ENCODE measurements at places on chromosomes 1 and 21.

DNA sequence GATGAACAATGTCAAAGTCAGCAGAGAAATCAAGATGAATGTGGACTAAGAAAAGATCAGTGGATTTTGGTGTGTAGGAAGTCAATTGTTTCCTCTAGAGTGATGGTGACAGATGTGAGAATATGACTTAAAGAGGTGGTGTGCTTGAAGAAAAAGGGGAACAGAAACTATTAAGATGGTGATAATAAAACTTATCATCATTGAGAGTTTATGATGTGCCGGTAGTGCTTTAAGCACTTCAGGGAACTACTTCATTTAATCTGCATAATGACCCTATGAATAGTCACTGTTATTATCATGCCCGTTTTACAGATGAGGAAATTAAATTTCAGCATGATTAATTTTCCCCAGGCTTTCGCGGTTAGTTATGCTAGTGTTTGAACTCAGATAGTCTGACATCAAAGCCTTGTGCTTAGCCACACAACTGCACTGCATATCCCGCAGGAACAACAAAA lies 246.9 kb upstream of the LRRC7 start:
- DNase-seq, result no peak

GRCh38 chr1:54464477-54465146 lies 58.4 kb upstream of the SSBP3 start:
- DNase-seq, result no peak

- DNase-seq, result no peak
Observed at GRCh38 chr1:10556430-10557005, 81.8 kb downstream of the PEX14 start.

DNA sequence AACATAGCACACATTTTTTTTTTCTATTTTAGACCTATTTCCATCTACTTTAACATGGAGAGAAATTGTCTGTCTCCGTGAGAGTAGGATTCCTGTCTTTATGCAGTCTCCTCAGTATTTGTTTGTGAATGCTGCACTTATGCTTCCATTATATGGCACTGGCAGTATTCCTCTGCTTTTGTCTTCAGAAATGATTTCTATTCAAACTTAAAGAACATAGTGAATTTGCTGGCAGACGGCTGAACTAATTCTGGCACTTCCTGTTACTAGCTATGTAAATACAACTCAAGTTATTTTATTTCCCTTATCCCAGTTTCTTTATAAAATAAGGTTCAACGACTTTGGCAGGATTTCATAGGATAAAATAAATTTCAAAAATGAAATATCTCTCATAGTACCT lies 45.3 kb downstream of the KCTD3 start:
- peak; percentile 48 for DNase-seq

- DNase-seq, result no peak
Observed at GRCh38 chr21:38355353-38355752, 98.6 kb downstream of the KCNJ15 start.

GRCh38 chr21:30044447-30045064 lies 104.8 kb upstream of the GRIK1 start:
- peak; percentile 0 for DNase-seq

DNA sequence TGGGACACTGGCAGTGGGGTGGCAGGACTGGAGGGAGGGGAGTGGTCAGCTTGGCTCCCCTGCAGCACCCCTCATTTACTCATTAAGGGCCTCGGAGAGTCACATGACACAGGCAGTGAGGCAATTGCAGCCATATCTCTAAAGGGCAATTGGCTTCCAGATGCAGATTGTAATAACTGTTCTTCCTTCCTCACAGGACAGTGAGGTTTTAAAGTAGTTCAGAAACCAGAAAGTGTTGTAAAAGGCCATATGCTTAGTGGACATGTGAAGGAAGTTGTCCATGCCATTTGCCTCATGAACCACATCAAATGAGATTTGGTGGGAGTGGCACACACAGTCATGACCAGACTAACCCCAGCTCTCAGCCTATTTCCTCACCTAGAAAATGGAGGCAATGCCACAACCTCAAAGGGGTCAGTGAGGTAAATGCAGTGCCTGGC lies 11.1 kb downstream of the MTX1 start:
- DNase-seq, result no peak

GRCh38 chr1:145846201-145846612 lies 777 bp downstream of the NUDT17 start:
- peak; percentile 46 for DNase-seq

- peak; percentile 67 for DNase-seq
Observed at GRCh38 chr1:172002725-172003345, 161.5 kb downstream of the DNM3 start.

- DNase-seq, result no peak
Observed at GRCh38 chr21:15993951-15994350, 264.2 kb downstream of the USP25 start.

DNA sequence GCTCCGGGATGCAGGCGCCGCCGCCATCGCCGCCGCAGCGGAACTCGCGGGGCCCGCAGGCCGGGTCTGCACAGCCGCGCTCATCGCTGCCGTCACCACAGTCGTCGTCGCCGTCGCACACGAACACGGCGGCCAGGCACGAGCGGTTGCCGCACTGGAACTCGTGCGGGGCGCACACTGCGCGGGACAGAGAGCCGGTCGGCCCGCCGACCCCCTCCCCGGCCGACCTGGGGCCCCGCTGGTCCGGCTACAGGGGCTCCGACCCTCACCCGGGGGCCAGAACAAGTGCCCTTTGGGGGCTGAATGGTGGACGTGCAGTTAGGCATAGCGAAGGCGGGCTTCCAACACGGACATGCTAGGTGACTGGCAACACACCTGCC lies 38.6 kb upstream of the MAGOH start:
- no peak for DNase-seq

GRCh38 chr1:205593532-205593931 lies 38.3 kb downstream of the ELK4 start:
- DNase-seq, result no peak

DNA sequence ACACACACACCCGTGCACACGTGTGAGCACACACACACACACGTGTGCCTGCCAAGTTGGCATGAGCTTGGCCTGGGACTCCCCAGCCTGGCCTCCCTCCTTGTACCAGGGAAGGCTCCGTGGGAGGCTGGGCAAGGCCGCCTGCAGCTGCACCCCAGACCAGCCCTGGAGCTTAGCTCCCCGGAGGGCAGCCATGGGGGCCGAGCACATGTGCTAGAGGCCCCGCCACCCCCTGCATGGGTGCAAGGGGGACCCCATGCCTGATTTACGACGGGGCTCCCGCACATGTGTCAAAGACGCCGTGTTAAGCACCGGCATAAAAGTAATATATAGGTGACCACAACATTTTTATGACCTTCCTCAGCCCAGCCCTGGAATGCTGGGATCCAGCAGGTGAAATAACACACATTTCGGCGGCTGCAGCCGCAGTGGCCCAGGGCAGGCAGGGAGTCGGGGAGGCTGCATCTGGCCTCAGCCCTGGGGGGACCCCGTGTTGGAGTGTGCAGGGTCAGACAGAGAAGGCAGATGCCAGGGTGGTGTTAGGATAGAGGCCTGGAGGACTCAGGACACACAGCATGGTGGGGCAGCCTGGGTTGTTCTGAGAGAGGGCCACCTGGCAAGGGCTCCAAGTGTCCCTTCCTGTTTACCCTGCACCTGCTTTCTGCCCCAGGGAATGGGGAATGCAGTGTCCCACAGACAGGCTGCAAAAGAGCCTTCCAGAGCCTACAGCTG lies 56.3 kb downstream of the WNT9A start:
- no peak for DNase-seq

- no peak for DNase-seq
Observed at GRCh38 chr1:68308034-68308433, 75.7 kb upstream of the WLS start.

GRCh38 chr1:79982211-79982610 lies 975.7 kb upstream of the ADGRL4 start:
- DNase-seq, result peak; percentile 60

DNA sequence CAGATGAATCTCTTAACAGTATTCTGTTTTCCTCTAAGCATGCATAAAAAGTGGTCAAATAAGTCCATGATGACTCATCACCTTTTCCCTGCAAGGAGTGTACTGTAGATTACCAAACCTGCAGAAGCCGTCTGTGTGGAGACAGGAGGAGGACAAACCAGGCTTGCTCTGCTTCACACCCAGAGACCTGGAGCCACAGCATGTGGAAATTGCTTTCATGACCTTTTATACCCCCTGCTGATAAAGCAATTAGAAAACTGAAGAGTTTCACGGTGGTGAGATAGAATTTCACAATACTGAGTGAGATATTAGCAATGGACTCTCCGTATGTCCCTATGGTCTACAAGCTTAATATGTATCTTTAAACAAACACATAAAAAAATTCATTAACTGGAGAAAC lies 9.4 kb downstream of the CORT start:
- DNase-seq, result peak; percentile 53

GRCh38 chr1:60274422-60275290 lies 201.1 kb upstream of the C1orf87 start:
- DNase-seq, result peak; percentile 14

GRCh38 chr1:203300441-203301330 lies 4.6 kb upstream of the BTG2 start:
- DNase-seq, result no peak

- DNase-seq, result no peak
Observed at GRCh38 chr21:43966946-43967512, 45.1 kb upstream of the TRAPPC10 start.

- DNase-seq, result no peak
Observed at GRCh38 chr1:80457409-80457808, 1343.3 kb upstream of the ADGRL2 start.

GRCh38 chr1:4624801-4625200 lies 29.6 kb upstream of the AJAP1 start:
- no peak for DNase-seq

DNA sequence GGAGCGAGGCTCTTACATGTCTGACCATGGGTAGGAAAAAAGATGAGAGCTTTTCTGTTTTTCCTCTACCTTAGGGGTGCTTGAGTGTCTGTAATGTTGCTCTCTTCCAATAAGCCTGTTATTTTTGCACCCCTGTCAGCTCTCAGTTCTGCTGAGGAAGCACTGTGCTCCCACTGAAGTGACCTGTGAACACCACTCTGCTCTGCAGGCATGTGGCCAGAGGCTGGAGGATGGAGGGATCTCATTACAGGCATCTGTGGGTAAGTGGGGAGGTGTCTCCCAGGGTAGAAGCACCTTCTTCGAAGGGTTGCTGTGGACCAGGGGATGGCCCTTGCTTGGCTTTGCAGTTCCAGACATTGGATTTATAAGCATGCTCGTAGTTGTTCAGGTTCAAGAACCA lies 56.8 kb upstream of the RBM15 start:
- no peak for DNase-seq

DNA sequence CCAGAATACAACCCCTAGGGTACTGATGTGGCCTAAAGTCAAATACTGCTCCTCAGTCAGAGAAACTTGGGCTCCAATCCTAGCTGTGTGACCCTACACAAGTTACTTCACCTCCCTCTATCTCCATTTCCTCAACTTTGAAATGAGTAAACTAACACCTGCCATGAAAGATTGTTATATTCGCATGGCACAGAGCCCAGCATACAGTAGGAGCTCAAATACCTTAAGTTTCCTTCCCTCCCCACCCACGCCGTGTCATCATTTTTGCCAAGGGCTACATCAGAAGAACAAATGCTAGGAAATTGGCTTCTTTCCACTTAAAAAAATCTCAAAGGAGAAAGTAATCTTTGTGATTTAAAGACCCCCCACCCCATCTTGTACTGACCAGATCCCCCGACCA lies 22.2 kb upstream of the ZNF362 start:
- no peak for DNase-seq

DNA sequence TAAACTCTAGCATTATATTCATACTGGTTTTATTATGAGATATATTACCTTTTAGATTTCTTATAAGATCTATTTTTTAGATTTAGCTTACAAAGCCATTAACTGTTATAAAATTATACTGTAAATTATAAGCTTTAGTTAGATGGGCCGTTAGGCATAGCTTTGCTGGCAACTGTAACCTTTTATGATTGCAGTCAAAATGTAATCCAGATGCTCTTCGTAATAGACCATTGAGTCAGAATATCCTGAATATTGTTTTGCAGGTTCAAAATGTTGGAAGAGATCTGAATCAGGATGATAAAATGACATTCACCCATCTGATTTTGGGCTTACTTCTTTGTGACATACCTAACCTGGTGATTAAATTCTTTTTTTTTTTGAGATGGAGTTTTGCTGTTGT lies 20.9 kb downstream of the ITSN1 start:
- no peak for DNase-seq

DNA sequence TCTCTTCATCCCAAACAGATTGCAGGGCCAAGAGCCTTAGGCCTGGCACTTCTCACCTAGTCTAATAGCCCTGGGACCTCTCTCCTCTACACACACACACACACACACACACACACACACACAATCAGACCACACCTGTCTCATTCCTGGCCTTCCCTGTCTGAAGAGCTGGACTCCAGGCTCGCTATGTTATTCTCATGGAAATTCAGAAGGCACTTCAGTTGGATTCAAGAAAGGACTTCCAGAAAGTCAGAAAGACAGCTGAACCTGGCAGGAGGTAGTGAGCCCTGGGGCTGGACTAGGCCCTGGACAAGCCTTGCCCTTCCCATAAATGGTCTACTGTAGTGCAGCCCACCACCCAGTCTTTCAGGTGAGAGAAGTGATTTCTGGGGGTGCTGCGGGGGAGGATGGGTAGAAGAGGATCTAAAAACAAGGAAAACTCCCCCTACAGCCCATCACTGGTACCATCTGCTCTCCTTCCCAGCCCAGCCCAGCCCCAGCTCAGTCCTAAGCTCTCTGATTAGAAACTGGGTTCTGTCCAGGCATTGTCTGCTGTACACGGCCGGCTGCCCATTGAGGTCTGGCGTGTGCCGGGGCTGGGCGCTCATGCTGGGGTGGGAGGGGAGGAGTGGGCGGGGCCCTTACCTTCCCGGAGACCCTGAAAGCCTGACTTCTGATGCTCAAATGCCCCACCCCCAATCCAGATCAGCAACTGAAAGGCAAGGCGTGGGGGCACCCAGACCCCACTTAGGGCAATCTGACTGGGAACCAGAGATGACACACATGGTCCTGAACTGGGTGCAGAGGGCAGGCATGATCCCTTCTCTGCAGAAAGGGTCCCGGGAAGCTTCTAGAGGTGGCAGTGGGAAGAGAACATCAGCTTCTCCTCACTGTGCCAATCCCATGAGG lies 2.5 kb downstream of the KIF21B start:
- peak; percentile 41 for DNase-seq

- peak; percentile 79 for DNase-seq
Observed at GRCh38 chr1:111346089-111346885, 55.6 kb downstream of the CHIA start.

- peak; percentile 61 for DNase-seq
Observed at GRCh38 chr21:43644609-43645008, 14.7 kb downstream of the HSF2BP start.

- peak; percentile 47 for DNase-seq
Observed at GRCh38 chr1:214584805-214585766, 17.9 kb upstream of the CENPF start.

GRCh38 chr1:157112186-157112867 lies 12.7 kb upstream of the ETV3L start:
- DNase-seq, result no peak

- no peak for DNase-seq
Observed at GRCh38 chr1:4306559-4307467, 347.6 kb upstream of the AJAP1 start.

- DNase-seq, result no peak
Observed at GRCh38 chr1:204080163-204080903, 7.4 kb downstream of the SOX13 start.
